NCI-H1694 (cell line): ENCODE measurements at places on chromosomes 1 and 21.

DNA sequence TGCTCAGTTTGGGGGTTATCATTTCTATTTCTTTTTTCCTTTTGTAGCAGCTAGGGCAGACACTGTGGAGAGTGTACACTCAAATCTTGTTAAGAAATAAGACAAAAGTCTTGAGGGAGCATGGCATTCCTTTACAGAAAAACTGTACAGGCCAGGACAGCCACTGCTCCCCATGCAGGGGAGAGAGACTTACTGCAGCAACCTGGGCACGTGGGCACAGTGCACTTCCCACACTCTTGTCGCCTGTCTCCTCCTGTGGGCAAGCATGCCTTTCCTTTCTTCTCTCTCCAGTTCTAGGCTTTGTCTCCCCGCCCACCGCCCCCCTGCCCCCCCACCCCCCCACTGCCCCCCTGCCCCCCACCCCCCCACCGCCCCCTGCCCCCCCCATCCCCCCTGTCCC lies 51.9 kb downstream of the PHC2 start:
- DNase-seq: no peak

- no peak for DNase-seq
Measured at GRCh38 chr1:44275296-44275962, 62.2 kb downstream of the DMAP1 start.

DNA sequence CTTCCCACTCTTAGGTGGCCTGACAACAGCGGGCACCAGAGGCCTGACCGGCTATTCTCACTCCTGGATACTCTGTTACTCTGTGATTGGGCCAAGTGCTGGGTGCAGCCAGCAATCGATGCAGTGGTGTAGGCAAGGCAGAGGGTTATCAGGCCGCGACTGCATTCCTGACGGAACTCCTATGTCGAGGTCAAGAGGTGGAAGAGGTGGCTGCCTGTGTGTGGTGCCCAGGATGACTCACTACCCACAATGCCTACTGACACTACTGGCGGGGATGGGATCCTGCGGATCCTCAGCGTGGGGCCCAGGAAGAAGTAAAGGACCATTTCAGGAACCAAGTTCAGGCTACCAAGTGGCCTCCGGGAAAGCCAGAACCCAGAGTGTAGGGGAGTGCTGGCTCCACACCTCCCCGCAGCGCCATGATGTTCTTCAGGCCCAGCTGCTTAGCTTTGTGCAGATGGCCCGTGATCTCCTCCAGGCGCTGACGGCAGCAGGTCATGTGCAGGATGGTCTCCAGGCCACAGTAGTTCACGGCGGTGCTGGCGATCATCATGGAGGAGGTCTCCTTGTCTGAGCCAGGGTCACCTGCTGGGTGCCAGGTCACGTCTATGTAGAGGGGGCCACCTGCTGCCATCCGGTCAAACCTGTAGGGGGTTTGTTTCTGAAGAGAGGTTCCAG lies 4.9 kb downstream of the MTHFR start:
- DNase-seq: no peak

- DNase-seq: no peak
Measured at GRCh38 chr1:224065455-224065854, 48.5 kb upstream of the FBXO28 start.

DNA sequence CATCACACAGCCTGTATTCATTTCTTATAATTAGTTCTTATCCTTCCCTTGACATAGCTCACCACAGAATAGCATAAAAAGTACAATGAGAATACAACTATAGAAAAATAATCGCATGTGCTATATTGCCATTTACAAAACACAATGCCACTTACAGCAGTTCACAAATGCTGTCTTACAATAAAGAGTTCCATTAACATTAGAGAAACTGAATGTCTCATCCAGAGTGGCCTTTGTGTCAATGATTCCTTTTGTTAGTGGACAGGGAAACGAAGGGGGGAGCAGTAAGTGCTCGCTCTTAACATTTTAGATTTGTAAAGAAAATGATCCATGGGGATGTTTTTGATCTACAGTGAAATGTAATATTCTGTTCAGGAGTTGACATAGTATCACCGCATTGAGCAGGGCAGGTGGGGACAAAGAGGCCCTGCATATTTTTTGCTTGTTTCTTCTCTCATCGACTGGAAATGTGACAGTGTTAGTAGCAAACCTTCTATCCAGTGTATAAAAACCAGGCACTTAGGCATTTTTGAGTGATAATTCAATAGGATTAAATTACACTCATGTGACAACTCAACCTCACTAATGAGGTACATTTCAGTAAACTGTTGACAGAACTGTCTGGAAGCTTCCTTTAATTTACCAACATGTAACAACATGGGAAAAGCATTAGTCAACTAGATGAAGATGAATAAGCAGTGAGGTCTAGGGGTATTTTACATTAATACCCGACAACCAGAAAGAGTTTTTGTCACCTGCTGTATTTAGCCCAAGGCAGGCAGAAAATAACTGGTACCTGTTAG lies 35.6 kb upstream of the RRP15 start:
- no peak for DNase-seq

- no peak for DNase-seq
Measured at GRCh38 chr1:183194527-183195141, 8.6 kb downstream of the LAMC2 start.

DNA sequence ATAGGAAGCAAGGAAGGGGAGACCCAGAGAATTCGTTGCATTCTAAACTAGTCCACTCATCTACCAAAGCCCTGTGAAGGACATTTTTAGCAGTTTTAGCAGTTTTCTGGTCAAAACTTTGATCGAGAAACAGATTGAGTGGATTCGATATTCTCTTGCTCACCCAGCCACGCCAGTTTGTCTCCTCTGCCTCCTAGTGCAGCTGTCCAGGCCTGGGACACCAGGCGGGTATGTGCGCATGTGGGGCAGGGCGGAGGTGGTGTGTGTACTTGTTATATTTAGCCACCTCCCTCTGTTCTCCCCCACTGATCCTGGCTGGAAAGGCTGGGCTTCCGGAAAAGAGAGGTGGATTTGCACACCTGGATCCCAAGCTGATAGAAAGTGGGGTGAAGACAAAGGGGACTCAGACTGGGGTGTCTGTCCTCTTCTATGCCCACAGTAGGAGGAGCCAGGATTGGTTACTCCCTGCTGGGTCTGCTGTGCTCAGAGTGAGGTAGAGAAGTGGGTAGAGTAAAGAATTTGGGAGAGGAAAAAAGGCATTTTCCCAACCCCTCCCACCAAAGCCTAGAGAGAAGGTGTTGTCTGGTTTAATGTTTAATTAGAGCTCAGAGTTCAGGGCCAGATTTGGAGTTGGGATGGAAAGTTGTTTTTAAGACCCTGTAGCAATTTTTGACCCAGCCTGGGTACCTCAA lies 3.8 kb downstream of the LMNA start:
- no peak for DNase-seq

DNA sequence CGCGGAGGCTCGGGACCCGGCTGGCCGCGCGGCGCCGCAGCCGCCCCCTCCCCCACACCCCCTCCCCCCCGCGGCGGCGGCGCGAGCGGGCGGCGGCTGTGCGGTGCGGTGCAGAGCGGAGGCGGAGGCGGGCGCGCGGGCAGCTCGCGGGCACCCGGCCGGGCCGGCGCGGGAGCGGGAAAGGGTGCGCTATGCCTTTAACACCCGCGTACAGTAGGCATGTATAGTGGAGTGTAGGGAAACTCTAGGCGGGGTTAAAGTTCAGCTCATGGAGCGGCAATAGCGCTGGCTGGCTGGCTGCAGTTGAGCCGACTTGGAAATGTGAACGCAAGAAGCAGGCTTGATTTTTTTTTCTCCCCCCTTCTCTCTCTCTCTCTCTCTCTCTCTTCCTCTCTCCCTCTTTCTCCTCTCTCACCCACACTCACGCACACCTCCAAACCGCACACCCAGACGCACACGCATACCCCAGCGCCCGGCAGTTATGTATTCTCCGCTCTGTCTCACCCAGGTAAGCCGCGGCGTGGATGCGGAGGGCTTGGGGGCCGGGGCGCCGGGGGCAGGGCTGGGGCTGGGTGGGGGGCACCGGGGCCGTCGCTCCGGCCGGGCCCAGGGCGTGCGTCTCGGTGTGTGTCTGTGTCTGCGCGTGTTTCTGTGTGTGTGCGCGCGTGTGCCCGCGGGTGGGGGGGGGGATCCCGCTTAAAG lies at the start of gene NFIA:
Gene NFIA (plus strand): TSS at position 251 of the 702 bp plus-strand sequence.
- DNase-seq: peak; percentile 47

- no peak for DNase-seq
Measured at GRCh38 chr1:200433586-200433985, 23.8 kb upstream of the ZNF281 start.

DNA sequence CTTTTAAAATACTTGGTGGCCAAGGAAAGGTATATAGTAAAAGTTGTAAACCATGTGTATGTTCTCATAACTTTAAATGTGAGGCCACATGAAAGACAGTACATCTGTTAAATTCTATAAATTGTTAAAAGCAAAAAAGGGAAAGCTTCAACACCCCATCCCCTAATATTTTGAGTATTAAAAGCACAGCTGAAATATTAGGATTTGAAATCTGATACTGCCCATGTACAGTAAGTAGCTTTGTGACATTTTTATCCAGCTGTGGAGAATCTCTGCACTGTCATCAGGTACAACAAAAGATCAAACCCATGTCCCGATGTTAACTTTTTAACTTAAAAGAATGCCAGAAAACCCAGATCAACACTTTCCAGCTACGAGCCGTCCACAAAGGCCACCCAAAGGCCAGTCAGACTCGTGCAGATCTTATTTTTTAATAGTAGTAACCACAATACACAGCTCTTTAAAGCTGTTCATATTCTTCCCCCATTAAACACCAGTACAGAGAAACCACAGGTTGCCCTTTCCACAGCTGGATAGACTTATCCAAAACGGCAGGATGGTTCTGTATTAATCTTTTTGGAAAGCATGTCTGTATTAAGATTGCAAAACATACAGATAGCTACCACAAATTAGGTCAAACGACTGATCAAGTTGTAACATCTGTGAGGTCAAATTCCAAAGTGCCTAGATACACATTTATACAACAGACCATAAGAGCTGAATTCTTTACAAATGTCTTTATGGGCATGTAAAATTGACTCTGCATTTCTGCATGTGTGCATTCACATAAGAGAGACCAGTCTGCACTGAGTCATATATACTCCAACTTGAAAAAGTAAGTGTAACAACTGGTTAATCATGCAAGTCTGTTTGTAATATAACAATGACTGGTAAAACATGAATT lies 5.2 kb downstream of the IRF2BP2 start:
- DNase-seq: no peak

- peak; percentile 75 for DNase-seq
Measured at GRCh38 chr1:241611063-241611462, 29.1 kb downstream of the CHML start.

- DNase-seq: no peak
Measured at GRCh38 chr1:101522486-101522885, 285.7 kb downstream of the S1PR1 start.

GRCh38 chr1:214717351-214717750 lies 114.4 kb downstream of the CENPF start:
- no peak for DNase-seq

DNA sequence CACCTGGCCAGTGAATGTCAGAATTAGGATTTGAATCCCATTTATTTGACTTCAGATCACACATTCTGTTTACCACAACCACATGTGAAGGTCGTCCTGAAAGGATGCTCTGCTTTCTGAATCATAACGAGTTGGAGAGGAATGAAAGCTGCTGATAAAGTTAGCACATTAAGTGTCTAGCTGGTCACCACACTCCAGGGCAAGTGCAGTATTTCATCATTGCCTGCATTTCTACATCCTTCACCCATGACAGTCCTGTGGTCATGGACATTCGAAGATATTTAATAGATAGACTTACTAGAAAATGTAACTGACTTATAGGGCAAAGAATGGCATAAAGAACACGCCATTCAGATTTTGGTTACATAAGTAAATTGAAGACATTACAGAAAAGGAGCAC lies 52.7 kb upstream of the ST6GALNAC3 start:
- no peak for DNase-seq

DNA sequence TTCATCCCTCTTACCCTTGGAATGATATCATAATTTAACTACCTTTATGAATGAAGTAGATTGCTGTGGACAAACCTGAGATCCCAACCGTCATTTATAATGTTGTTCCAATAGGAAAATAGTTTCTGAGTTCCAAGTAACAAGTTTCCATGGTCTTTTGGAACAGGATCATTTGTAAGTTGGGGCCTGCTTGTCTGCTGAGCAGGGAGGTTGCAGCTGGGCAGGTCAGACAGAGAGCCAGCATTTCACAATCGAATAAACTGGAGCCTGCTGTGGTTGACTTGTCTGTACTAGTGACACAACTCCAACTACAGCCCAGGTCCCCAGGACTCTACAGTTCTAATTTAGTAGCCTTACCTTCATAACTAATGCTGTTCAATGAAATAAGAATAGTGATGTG lies 18.6 kb upstream of the RALGPS2 start:
- DNase-seq: no peak

- DNase-seq: no peak
Measured at GRCh38 chr1:66300972-66301451, 232.9 kb upstream of the SGIP1 start.

DNA sequence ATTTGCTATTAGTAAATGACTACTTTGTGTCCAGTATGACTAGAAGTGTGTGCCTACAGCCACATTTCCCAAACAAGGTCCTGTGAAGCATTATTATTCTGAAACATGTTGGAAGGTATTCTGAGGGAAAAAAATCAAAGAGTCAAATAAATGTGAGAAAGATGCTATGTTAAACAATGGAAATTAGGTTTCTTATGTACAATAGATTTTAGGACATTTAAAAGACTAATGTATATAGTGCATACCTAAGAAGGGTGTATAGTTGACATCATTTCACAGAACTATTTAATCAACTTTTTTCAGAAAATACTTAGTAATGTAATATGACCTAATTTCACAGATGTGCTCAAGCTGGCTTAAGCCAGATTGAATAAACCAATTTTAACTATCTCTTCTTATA lies 582.5 kb downstream of the USP25 start:
- no peak for DNase-seq

DNA sequence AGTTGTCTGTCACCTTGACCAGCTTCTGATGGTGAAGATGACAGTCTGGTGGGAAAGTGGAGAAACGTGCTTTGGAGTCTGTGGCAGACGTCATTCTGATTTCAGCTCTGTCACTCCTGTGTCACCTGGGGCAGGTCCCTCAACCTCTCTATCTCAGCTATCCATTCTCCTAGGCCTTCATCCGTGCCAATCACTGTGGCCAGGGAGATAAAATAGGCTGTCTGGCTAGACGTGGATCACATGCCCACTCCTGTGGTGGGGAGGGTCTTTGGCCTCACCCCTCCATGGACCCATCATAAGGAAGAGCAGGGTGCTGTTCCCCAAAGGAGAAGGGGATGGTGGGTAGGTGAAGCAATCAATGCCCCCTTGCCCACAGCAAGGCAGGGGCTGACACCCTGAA lies 140.3 kb downstream of the ACTL8 start:
- DNase-seq: no peak

- no peak for DNase-seq
Measured at GRCh38 chr21:34203851-34204420, 130.6 kb downstream of the MRPS6 start.

GRCh38 chr1:29698033-29698432 lies 461.7 kb downstream of the PTPRU start:
- DNase-seq: peak; percentile 22

GRCh38 chr1:57494530-57495079 lies 70.7 kb upstream of the DAB1 start:
- no peak for DNase-seq

GRCh38 chr21:36859744-36860501 lies 106.5 kb downstream of the HLCS start:
- no peak for DNase-seq
